Effector memory CD4-positive, alpha-beta T cell (primary cell): ENCODE measurements at places on chromosomes 1 and 21.

- DNase-seq: no peak
Observed at GRCh38 chr1:183191833-183192232, 5.8 kb downstream of the LAMC2 start.

DNA sequence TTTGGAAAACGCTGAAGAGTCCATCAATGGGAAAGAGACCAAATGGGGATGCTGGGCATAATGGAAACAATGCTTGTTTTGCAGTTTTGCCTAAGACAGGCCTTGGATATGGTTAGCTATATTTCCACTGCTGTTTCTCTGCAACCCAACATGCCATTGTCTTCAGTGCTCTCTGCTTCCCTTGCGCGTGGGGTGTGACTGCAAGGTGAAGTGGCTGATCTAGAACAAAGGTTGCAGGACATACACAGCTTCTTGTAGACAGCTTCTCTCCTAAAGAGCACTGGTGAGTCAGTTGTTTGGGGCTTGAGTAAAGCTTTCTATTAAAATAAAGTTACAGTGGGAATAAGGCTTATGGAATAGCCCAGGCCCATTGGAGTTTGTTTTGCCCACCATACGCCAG lies 33.0 kb downstream of the RUNX1 start:
- DNase-seq: no peak

DNA sequence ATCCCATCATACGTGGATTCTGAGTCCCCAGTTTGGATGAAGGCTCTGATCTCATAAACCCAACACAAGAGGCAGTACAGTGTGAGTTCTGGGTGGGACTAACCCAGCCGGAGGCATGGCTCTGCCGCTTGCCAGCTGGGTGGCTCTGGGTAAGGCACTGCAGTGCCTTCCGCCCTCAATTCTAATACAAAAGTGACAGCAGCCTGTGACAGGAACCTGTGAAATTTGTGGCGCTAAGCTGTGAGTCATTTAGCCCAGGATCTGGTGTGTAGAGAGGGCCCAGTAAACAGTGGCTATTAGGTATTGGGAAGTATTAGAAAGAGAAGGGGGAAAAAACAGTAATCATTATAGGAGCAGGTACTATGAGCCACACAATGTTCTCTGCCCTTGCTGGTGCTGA lies 23.3 kb downstream of the HSPG2 start:
- no peak for DNase-seq

DNA sequence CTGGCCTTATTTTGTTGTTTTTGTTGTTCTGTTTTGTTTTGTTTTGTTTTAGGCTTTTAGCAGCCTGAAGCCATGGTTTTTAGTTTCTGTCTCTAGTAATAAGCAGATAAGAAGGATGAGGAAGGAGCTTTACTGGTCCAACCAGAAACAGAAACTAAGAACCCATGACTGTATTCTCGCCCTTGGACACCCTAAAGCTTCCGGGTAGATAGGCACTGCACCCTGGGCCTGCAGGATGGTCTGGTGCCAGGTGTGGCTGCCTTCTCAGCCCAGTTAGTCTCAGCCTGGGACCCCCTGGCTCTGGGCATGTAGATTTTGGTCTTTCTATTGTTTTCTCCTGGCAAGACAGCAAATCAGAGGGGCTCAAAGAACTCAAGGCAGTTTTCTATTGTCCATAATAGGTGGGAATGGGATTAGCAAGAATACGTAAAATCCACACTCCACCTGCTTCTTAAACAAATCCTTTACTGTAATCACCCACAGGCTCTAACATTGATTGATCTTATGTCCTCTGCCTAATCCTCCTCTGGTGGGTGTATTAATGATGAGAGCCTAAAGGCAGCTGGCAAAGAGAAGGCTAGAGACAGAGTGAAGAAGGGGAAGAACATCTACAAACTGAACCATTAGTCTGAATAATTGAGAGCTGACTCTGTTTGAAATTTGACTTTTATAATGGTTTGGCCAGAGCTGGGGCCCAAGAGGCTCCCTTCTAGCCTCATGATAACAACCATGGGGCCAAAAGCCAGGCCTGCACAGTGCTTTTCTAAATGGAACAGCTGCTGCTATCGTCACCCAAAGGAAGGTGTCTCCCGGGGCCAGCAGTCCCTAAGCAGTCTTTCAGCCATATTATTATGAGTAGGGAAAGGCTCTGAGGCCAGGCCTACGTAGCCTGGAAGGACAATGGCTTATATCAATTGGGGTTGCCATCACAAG lies 106.8 kb upstream of the ATP1A1 start:
- DNase-seq: no peak

- no peak for DNase-seq
Observed at GRCh38 chr1:112298558-112298957, 97.5 kb upstream of the CTTNBP2NL start.

DNA sequence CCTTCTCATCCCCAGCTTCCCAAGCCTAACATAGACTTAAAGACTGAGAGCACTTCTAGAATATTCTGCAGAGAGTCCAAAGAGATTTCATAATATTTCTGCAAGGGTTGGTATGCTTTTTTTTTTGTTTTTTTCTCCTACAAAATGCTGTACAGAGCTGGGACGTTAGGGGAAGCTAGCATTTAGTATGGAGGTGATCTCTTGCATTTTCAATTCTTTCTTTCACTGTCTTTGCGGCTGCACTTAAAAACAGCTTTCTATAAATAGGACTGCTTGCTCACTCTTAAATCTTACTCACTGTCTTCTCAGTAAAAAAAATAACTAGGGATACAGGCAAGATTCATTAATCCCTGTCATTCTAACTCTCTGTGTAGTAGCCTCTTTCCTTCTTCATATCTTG lies 7.4 kb downstream of the DSCAM start:
- no peak for DNase-seq
